ENCODE measurements at places on chromosomes 11 and 22. TPM values are rescaled to one million over a fixed set of nuclear protein-coding genes. Genes with fewer than 3 reads are reported as not detected.

Gene NECTIN1
- 0.30 TPM for polyA plus RNA-seq

Gene P2RY2
- not detected for polyA plus RNA-seq

- no peaks in the 10 kb centered on the region for H3K27me3 ChIP-seq
- H3K4me1 ChIP-seq, result no peaks in the 10 kb centered on the region
- no peak overlapping the region for H3K4me3 ChIP-seq
- H3K27ac ChIP-seq, result no peak overlapping the region
- no peaks in the 10 kb centered on the region for H3K36me3 ChIP-seq
Observed at GRCh38 chr22:19201869-19202798, 23.6 kb upstream of the SLC25A1 start.

DNA sequence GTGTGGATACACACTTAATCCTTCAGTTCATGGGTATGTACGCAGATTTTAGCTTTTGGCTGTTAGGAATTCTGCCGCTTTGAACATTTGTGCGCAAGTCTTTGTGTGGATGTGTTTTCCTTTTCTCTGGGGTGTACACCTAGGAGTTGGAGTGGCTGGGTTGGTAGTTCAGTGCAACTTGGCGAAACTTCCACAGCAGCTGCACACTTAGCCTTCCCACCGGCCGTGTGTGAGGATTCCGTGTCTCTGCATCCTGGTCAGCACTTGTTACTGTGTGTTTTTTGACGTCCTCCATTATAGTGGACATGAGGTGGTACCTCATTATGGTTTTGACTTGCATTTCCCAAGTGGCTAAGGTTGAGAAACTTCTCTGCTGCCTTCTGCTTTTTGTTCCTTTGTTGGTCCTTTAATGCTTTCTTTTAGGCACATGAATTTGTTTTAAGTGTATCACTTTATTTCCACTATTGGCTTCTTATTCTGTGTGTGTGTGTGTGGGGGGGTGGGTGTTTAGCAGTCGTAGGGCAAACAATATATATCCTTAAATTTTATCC, 72.1 kb upstream of the SLC25A18 start:
- no peaks in the 10 kb centered on the region for H3K27me3 ChIP-seq
- no peaks in the 10 kb centered on the region for H3K36me3 ChIP-seq
- no peaks in the 10 kb centered on the region for H3K4me1 ChIP-seq
- no peak for DNase-seq
- no peak overlapping the region for H3K27ac ChIP-seq

GRCh38 chr11:28140689-28141455, 32.7 kb downstream of the METTL15 start:
- no peak for DNase-seq
- H3K36me3 ChIP-seq, result no peaks in the 10 kb centered on the region
- no peak overlapping the region for H3K27ac ChIP-seq

DNA sequence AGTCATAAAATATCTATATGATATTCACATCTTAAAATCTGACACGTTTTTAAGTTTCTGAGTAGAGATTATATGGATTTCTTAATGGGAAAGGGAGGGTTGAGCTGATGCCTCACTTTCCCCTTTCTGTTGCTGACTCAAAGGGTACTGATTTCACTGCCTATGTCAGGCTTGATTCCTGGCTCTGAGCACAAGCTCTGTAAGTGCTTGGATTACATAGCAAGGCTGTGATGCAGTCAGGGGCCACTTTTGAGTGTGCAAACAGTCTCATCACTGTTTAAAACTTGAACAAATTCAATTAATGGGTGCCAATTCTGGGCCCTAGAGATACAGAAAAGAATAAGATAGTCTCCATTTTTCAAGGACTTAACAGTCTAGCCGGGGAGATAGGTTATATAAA, 14.4 kb downstream of the ATXN10 start:
- peaks cover 7% of the 10 kb centered on the region for H3K36me3 ChIP-seq
- no peaks in the 10 kb centered on the region for H3K4me1 ChIP-seq
- DNase-seq, result no peak
- H3K27me3 ChIP-seq, result no peaks in the 10 kb centered on the region
- no peak overlapping the region for H3K4me3 ChIP-seq

GRCh38 chr11:128931668-128932067, 11.0 kb downstream of the TP53AIP1 start:
- H3K27me3 ChIP-seq, result no peaks in the 10 kb centered on the region
- no peaks in the 10 kb centered on the region for H3K36me3 ChIP-seq
- no peak overlapping the region for H3K4me3 ChIP-seq
- peaks cover 2% of the 10 kb centered on the region for H3K4me1 ChIP-seq
- H3K27ac ChIP-seq, result no peak overlapping the region
- DNase-seq, result no peak

- DNase-seq, result no peak
- no peak overlapping the region for H3K4me3 ChIP-seq
- no peaks in the 10 kb centered on the region for H3K4me1 ChIP-seq
- no peak overlapping the region for H3K27ac ChIP-seq
- no peaks in the 10 kb centered on the region for H3K27me3 ChIP-seq
Observed at GRCh38 chr11:46422588-46422987, 31.0 kb upstream of the CHRM4 start.

DNA sequence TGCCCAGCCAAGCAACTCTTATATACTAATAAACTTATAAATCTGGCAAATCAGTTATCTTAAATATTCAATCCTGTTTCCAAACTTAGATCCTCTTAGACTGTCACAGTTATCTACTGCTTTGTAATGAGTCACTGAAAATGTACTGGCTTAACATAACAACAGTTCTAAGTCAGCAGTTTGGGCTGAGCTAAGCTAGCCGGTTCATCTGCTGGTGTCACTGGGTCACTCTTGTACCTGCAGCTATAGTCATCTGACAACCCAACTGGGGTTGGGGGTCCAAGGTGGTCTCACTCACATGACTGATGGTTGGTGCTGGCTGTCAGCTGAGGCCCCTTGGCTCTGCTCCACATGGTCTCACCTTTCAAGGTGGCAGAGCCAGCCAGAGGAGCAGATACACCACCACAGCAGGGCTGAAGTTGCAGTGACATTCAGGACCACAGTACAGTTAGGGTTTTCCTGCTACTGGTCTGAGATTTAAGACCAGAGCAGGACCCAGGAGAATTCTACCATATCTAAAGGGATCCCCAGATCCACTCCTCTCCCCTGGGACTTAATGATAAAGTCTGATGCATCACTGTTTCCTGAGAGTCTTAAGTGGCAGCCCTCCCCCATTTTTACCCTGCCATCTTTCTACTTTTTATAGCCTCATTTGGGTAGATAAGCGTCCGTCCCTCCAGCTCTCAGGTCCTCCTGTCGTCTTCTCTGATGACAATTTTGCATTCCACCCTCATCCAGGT, 7.9 kb upstream of the MACROD1 start:
- no peak overlapping the region for H3K27ac ChIP-seq
- no peaks in the 10 kb centered on the region for H3K27me3 ChIP-seq
- no peaks in the 10 kb centered on the region for H3K36me3 ChIP-seq
- no peak overlapping the region for H3K4me3 ChIP-seq

Gene SULT4A1
- polyA plus RNA-seq, result not detected

- H3K36me3 ChIP-seq, result no peaks in the 10 kb centered on the region
- no peaks in the 10 kb centered on the region for H3K27me3 ChIP-seq
- H3K4me1 ChIP-seq, result no peaks in the 10 kb centered on the region
Observed at GRCh38 chr11:101435408-101435973, 148.3 kb downstream of the TRPC6 start.

- H3K4me3 ChIP-seq, result no peak overlapping the region
- H3K36me3 ChIP-seq, result no peaks in the 10 kb centered on the region
- H3K4me1 ChIP-seq, result no peaks in the 10 kb centered on the region
- H3K27me3 ChIP-seq, result no peaks in the 10 kb centered on the region
- no peak overlapping the region for H3K27ac ChIP-seq
Observed at GRCh38 chr11:129189646-129190045, 2.5 kb downstream of the ARHGAP32 start.
